ENCODE measurements at places on chromosomes 7 and 10.
A peak's percentile ranks its signal among the peaks of the same experiment; 100 is the strongest.

DNA sequence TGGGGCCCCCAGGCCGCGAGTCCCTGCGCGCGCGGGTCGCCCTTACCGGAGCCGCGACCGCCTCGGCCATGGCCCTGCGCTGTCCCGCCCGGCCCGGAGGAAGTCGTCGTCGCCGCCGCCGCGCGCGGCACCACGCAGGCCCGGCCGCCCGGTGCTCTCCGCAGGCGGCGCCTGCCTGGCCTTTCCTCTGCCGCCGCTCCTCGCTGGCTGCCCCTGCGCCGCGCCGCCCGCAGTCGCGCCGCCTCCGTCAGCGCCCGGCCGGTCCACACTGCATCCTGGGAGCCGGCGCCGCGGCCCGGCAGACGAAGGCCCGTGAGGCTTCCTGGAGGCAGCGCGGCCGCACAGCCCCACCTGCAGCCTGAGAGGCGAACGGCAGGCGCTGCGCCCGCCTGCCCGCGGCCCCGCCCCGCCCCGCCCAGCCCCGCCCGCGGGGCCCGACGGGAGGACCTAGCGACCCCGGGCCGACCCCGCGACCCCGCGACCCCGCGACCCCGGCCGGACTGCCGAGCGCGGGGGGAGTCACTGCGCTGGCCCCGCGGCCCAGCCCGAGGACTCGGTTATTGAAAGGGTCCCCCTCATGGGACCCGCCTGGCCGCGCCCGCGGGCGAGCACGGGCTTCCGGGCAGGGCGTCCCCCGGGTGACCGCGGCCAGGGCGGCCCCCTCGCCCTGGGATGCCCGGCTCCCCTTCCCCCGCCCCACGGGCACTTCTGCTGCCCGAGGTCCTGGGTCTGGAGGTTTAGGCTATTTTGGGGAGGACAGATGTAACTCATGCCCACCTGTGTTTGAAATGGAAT is at the start of gene ZNF746:
Gene ZNF746, minus strand, starts transcription at position 343 of the 795 bp plus-strand sequence. Its CDS starts 273 bp downstream, at position 70.
- DNase-seq: peak; percentile 84

DNA sequence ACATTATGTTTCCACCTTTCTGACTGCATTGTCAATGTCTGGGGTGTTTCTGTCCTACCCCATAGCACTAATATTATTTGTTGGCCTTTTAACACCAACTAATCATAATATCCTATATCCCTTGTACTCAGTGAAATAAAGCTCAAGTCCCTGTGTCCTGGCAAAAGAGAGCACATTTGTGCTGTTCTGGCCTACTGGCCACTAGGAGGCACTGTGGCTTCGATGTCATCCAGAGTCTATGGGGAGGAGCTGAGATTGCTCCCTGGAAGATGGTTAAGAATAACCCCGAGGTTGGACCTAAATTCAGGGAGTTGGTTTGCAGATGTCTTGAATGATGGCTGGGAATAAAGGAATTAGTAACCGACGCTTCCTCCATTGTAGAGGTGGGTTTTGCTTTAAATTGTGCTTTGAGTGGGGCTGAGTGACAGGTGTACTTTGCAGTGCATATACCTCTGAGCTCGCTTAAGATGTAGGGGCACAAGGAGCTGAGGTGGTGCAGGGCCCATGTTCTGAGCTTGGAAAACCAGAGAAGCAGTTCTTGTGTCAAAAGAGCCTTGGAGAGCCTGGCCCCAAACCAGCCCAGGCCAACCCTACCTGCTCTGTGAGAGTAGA is 191.2 kb upstream of the PRSS1 start:
- peak; percentile 53 for DNase-seq

GRCh38 chr10:21526860-21527597 is 1.5 kb upstream of the SKIDA1 start:
- DNase-seq: peak; percentile 43

- no peak for DNase-seq
Measured at GRCh38 chr7:20737840-20738448, 48.7 kb downstream of the SP8 start.

DNA sequence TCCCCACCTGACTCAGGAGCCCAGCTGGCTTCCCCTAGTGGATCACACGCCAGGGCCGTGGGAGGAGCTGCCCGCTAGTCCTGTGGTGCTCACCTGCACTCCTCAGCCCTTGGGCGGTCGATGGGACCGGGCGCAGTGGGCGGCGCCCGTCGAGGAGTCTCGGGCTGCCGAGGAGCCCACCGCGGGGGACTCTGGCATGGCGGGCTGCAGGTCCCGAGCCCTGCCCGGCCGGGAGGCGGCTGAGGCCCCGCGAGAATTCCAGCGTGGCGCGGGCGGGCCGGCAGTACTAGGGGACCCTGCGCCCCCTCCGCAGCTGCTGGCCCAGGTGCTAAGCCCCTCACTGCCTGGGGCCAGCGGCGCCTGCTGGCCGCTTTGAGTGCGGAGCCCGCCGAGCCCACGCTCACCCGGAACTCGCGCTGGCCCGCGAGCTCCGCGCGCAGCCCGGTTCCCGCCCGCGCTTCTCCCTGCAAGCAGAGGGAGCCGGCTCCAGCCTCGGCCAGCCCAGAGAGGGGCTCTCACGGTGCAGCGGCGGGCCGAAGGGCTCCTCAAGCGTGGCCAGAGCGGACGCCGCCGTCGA is 367.9 kb downstream of the TYW1 start:
- DNase-seq: no peak

DNA sequence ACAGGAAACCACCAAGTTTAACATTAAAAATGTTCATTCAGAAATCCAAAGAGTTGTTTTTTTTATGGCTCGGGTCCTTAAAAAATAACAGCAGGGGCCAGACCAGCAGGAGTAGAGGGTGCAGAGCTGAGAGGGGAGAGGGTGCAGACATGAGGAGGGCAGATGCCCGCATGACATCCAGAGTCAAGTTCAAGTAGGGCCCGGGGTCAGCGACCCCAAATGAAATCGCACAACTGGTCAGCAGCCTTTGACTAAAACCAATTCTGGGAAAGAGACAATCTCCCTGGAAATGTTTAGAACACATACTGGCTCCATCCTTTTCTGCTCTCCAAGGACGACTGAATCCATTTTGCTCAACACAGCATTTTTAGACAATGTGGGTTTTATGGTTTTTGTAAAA is 297.5 kb downstream of the FGFR2 start:
- no peak for DNase-seq

DNA sequence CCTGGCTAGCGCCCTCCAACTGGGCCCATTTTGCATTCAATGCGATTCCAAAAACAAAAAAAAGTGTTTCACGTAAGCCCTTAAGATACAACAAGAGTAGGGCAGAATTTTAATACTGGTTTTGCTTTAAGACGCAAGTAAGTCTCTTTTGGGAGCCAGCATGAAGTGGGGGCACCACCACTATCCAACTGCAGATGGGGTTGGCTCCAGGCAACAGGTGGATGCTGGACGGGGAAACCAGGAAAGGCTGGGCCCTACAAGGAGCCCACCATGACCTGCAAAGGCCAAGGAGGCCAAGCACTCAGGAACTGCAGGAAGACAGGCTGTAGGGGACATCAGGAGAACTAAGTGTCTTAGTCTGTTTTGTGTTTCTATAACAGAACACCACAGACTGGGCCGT is 86.5 kb upstream of the INSIG1 start:
- DNase-seq: no peak
